Tibial nerve (tissue), 4 donors: ENCODE measurements at places on chromosomes 4 and X. TPM values are rescaled to one million over a fixed set of nuclear protein-coding genes. Genes with fewer than 3 reads are reported as not detected.

DNA sequence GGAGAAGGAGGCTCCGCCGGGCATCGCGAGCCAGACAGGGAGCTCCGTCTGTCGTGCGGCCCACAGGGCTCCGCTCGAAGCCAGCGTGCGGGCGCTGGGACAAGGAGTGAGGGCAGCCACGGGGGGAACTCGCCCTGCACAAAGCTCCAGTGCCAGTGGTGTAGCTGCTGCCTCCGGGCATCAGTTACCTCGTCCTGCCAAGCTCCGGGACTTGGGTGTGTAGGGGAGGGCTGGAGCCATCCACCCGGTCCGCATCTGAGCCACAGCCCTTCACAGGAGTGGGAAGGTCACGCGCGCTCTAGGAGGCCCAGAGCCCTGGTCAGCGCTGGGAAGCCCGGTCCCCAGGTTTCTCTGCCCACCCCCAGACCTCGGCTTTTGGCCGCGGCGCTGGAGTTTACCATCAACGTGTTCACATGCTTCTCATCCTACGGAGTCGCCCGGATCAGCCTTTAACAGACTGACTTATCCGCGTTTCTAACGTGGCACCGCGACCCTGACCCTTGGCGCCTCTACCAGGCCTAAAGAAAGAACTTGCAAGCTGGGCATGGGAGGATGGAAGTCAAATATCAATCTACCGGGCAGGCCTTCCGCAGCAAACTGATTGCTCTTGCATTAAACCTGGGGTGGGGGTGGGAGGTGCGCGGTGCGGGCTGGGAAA, 8.4 kb upstream of the PRDM8 start:
- no peak for DNase-seq
- H3K27ac ChIP-seq = no peak overlapping the region
- no peak overlapping the region for H3K4me3 ChIP-seq
- H3K27me3 ChIP-seq = no peaks in the 10 kb centered on the region
- peaks cover 10% of the 10 kb centered on the region for H3K4me1 ChIP-seq

GRCh38 chr4:7392438-7393421, 42.0 kb downstream of the PSAPL1 start:
- no peak for DNase-seq
- H3K4me3 ChIP-seq = no peak overlapping the region
- H3K27ac ChIP-seq = no peak overlapping the region
- H3K36me3 ChIP-seq = no peaks in the 10 kb centered on the region
- H3K27me3 ChIP-seq = no peaks in the 10 kb centered on the region

- H3K27me3 ChIP-seq = no peaks in the 10 kb centered on the region
- no peak for DNase-seq
- H3K36me3 ChIP-seq = no peaks in the 10 kb centered on the region
- no peak overlapping the region for H3K4me3 ChIP-seq
These were observed 143.0 kb downstream of the MAGEB17 start for GRCh38 chrX:16310326-16310725.

- peak; percentile 37 for DNase-seq
- no peaks in the 10 kb centered on the region for H3K36me3 ChIP-seq
- peak within 1 kb of the TSS; percentile 94 for H3K4me3 ChIP-seq
- peak within 1 kb of the TSS; percentile 92 for H3K27ac ChIP-seq
- no peaks in the 10 kb centered on the region for H3K4me1 ChIP-seq
These were observed at the start of gene ARAP2 for GRCh38 chr4:36244257-36245082. TSS of gene ARAP2 (minus strand) at chr4:36244514. CDS start at chr4:36229486, 15,028 bp downstream.

DNA sequence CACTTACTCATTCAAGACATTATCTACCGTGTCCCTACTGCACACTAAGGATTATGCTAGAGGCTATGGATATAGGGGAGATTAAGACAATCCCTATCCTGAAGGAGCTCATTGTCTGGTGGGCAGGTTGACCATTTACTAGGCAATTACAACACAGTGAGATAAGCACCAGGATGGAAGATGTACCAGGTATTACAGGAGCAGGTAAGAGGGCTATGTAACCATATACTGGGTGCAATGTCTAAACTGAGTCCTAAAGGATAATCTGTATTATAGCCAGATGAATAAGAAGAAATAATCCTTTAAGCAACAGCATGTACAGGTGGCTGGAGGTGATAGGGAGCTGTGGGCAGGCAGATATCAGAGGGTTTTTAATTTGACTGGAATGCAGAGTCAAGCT, 113.3 kb upstream of the TBC1D9 start:
- DNase-seq = no peak
- no peaks in the 10 kb centered on the region for H3K4me1 ChIP-seq
- H3K36me3 ChIP-seq = no peaks in the 10 kb centered on the region
- no peak overlapping the region for H3K27ac ChIP-seq
- no peak overlapping the region for H3K4me3 ChIP-seq
- no peaks in the 10 kb centered on the region for H3K27me3 ChIP-seq

DNA sequence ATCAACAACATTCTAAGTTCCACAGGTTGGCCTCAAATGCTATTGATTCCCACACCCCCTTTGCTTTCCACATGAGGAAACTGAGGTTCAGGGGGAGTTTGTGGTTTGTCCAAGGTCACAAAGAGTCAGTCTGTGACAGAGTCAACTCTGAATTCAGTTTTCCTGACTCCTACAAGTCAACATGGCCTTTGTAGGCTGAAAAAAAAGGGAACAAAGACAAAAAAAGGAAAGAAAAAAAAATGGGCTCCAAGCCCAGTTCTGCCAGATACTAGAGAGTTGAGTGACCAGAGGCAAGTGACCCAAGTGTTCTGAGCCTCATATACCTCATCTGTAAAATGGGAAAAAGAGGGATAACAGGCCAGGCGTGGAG, 16.5 kb upstream of the PIM2 start:
- peaks cover 5% of the 10 kb centered on the region for H3K4me1 ChIP-seq
- no peak overlapping the region for H3K27ac ChIP-seq
- DNase-seq = no peak
- H3K27me3 ChIP-seq = no peaks in the 10 kb centered on the region
- H3K36me3 ChIP-seq = peaks cover 36% of the 10 kb centered on the region

The IL2RG gene
- 12.2 TPM for total RNA-seq

The LAS1L gene
- total RNA-seq = 31.4 TPM
